CD4-positive, alpha-beta T cell treated with Interleukin-12 subunit alpha and Interleukin-12 subunit beta, for 1 hour (primary cell): ENCODE measurements at places on chromosomes 3 and 15.

DNA sequence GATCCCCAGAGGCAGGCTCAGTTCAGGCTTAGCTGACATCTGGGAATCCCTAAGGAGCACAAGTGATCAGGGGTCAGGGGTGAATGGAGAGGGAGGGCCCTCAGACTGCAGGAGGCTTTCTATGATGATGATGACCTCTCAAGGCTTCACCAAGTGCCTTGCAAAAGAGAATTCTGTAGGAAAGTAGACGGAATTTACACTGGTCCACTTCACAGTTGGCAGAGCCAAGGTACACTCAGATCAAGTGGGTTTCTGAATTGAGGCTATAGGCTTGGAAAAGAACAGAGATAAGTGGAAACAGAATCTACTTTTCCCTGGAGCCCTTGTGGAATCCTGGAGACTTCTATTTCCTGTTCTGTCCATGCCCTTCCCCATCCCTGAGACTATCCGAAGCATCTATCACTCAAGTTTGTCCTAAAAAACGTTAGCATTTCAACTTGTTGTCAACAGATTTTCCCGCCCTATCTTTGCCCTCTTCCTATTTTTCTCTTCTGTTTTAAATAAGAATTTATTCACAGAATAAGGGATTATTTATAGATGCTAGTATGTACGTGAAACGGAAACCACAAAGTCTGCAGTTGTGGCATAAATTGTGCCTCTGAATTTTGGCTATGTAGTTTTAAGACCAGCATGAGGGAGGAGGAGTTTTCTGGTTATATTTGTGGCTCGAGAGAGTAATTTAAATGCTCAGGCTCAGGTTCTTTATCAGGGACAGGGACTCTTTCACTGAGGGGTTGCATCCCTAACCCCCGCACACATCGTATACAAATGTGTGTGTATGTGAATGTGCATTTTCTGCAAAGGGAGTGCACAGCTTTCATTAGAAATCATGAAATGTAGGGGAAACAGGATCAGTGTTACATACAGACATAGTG is 12.8 kb downstream of the GCSAM start:
- peak; percentile 25 for DNase-seq

DNA sequence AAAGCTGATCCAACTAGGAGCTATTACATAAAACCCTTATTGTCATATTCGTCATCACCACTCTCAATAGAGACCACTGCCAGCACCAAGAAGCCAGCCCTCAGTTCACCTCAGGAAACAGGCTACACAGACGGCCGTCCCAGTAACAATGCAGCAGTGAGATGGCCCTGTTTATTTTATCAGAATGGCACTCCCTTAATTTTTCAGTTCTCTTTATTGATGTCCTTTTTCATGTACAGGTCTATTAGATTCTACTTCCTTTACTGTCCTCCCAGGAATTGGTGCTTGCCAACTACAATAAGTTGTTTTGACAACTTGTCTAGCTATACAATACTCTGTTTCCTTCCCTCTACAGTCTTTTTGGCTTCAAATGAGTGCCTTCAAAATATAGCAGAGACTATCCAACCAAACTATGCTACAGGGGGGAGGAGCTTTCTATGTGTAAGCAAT is 272.5 kb downstream of the ZBTB20 start:
- DNase-seq, result no peak

DNA sequence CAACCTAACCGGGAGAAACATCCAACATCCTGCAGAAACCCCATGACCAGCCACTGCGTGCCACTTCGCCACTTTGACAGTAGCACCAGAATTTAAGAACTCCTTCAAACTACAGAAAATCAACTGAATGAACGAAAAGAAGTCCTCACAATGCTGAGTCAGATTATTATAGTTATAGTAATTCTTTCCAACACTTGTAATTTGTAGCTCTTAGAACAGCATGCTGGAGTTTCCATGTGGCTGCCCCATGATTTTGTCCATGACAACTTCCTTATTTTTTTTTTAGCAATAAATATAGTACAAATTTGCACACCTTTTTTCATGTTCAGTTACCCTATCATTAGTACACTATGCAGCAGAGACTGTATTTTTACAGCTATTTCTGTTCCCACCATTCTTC is 26.1 kb upstream of the SSR3 start:
- DNase-seq, result no peak

DNA sequence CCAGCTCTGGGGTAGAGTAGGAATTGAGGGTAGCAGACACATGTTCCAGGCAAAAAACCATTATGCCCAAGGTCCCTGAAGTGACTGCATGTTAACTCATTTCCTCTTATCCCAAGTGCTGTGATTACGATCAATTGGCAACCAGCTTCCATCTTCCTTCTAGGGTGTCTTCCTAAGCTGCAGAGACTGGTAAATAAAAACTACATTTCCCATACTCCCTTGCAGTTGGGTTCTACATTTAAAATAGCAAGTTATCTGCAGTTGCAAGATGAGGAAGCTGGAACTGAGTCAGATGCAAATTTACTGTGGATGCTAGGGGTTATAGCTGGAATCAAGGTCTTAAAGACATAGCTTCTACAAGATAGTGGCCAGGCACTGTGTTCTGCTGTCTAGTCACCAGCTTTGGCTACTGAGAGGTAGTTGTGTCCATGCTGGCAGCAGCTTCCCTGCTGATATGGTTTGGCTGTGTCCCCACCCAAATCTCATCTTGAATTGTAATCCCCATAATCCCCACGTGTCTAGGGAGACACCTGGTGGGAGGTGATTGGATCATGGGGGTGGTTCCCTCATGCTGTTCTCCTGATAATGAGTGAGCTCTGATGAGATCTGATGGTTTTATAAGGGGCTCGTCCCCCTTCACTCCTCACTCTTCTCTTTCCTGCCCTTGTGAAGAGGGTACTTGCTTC is 51.3 kb upstream of the FBN1 start:
- DNase-seq, result no peak

- DNase-seq, result peak; percentile 53
Measured at GRCh38 chr3:143775459-143775858, 72.8 kb downstream of the SLC9A9 start.

DNA sequence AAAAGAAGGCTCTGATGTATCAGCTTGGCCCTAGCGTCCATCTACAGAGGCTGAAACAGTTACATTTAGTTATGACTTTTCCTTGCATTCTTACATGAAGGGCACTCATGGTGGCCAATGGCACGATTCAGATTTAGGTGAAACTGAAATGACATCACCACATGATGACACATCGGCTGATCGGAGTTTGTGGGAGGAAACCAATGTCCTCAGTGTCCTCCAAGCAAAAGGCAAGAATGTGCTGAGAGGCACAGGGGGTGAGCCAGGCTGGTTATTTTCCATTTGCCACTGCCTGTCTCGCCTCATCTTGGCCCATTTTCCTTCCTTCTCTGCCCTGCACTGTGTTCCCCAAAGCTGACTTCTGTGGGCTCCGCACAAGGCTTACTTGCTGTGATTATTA is 34.4 kb downstream of the TARS3 start:
- DNase-seq, result no peak

- peak; percentile 67 for DNase-seq
Measured at GRCh38 chr3:44913868-44914468, 39.6 kb downstream of the TGM4 start.

- DNase-seq, result no peak
Measured at GRCh38 chr15:81740416-81740815, 305.4 kb downstream of the MEX3B start.

GRCh38 chr3:124907957-124908356 is 20.8 kb upstream of the ITGB5 start:
- DNase-seq, result no peak

DNA sequence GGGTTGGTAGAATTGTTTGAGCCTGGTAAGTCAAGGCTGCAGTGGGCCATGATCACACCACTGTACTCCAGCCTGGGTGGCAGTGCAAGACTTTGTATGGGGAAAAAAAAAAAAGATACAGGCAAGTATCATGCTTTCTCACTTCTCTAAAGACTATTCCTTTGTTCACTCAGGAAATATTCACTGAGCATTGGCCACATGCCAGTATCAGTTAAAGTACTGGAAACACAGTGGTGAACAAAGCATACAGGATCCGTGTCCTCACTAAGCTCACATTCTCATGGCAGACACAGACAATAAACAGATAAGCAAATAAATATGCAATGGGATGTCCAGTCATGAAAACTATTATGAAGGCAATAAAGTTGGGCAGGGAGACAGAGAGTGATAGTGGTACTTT is 5.1 kb upstream of the MTHFS start:
- no peak for DNase-seq

- DNase-seq, result no peak
Measured at GRCh38 chr3:100932491-100932890, 60.7 kb downstream of the ABI3BP start.

- no peak for DNase-seq
Measured at GRCh38 chr3:72891053-72891855, 3.4 kb downstream of the GXYLT2 start.

- no peak for DNase-seq
Measured at GRCh38 chr3:111981457-111981763, 2.6 kb downstream of the ABHD10 start.

DNA sequence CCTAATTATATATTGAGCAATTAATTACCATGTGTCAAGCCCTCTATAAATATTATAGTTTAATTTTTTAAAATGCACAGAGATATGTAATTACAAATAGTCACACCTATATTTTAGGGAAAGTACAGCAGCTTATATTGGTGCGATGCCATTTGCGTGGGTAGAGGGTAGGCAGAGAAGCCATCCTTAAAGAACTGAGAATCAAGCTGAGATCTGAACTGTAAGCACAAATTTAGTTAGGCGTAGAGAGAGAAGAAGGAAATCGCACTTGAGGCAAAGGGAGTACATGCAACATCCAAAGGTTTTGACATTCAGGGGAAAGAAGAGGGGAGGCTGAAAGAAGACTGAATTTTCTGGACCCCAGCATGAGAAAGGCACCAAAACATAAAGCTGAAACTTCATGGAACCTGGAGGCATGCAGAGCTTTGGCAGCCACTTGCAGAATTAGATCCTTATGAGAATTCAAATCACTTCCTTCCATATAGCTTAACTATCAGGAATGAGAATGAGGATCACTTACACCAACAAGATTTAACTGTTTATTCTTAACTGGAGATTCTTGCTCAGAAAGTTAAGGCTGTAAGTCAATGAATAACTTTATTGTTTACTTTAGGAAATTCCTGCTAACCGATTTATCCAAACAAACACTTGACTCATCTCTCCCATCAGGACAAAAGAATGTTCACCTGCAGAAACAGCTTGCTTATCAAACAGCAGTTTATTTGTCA is 114.3 kb downstream of the TGFBR2 start:
- DNase-seq, result no peak

DNA sequence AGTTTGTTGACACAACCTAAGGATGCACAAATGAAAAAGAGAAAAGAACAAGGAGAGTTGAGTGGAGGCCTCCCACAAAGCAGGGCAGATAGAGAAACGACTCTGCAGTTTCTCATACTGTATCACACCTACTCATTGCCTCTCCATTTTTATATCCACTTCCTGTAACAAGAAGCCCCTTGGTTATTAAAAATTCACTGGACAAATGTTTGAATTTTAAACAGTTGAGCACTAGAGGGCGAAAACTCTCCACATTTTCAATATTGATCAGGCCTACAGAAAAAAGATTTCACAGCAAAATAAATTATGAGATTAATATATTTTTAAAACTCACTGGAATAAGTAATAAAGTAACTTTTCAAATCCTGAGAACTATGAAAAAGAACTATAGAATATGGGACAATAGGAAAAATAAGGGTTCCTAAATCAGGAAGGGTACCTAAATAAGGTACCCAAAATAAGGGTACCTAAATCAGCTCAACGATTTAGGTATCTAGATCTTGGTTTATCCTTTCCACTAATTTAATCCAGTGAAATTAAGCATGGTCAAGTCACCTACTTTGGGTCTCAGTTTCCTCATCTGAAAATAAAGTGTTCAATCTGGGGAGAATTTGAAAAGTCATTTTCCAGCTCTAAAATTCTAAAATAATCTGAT is 47.0 kb upstream of the PPIB start:
- DNase-seq, result peak; percentile 30

GRCh38 chr3:56954125-56954524 is 106.3 kb upstream of the SPATA12 start:
- DNase-seq, result no peak

- DNase-seq, result no peak
Measured at GRCh38 chr3:194091141-194091540, 44.8 kb upstream of the HES1 start.

GRCh38 chr3:192229866-192230265 is 497.5 kb downstream of the FGF12 start:
- DNase-seq, result no peak

- no peak for DNase-seq
Measured at GRCh38 chr15:101522621-101523559, 33.4 kb upstream of the PCSK6 start.

GRCh38 chr3:47469616-47470015 is 6.1 kb downstream of the SCAP start:
- no peak for DNase-seq

DNA sequence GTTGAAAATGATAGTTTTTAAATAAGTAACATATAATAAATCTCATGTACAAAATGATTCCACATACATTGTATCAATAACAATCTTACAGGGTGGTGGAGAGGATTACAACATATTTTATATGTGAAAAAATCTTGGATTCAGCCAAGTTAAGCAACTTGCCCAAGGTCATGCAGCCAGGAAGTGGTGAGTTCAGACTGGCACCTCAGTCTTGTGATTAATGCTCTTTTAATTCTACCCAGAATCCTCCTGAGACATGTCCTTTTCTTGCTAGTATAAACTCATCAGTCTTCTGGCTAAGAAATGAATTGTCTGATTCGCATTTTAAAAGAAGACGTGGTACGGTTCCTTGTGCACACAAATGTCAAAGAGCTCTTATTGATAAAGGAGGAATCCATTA is 4.5 kb upstream of the MYRIP start:
- no peak for DNase-seq

GRCh38 chr3:171057072-171057471 is 30.6 kb upstream of the SLC2A2 start:
- DNase-seq, result no peak

- DNase-seq, result no peak
Measured at GRCh38 chr3:20924646-20925385, 738.8 kb upstream of the SGO1 start.

- no peak for DNase-seq
Measured at GRCh38 chr3:119015942-119016341, 18.7 kb downstream of the IGSF11 start.

- no peak for DNase-seq
Measured at GRCh38 chr15:79967298-79968182, 3.5 kb downstream of the BCL2A1 start.

DNA sequence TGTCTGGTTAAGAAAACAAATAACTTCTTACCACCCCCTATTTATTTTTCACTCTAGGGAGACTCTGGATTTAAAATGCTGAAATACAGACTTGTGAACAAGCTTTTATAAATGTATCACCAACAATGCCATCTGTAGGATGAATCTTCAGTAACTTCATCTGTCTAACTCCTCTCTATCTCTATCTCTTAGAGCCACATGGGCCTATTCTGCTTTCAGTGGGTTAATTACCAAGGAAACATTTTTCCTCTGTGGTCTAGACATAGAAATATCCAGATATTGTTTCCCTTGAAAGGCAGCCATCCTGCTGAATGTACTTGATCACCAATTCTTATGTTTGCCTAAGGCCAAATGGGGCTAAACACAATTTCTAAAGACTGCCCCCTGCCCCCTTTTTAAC is 167.6 kb upstream of the COL8A1 start:
- no peak for DNase-seq

- no peak for DNase-seq
Measured at GRCh38 chr15:42068601-42069000, 25.8 kb downstream of the PLA2G4D start.

- no peak for DNase-seq
Measured at GRCh38 chr3:43736558-43737440, 46.1 kb downstream of the ABHD5 start.
